ENCODE measurements at places on chromosomes 1 and 21.

DNA sequence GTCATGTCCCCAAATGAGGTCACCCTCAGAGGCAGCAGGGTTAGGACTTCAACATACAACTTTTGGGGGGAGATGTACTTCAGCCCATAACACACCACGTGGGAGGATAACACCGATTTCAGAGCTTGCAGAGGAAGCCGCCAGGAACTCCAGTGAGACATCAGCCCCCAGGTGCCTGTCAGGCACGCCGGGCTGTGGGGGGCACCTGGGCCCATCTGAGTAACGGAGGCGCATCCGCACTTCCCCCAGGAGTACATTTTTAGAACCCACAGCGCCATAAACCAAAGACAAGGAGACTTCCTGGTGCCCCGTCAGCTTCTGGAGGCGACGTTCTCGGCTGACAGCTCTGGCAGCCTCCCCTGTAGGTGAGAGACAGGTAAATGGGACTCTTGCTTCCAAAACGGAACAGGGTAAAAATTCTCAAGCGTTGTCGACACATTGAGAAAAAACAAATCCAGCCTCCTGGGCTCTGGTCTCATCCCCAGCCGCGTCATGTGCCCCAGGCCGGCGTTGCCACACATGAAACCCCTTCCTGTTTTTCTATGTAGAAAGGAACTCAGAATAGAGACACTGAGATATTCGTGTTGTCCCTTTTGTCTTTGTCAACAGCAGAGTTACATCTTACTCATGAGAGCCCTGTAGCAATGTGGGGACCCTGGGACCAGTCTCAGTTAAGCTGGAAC, 93.3 kb downstream of the PDE9A start:
- peak; percentile 98 for DNase-seq

DNA sequence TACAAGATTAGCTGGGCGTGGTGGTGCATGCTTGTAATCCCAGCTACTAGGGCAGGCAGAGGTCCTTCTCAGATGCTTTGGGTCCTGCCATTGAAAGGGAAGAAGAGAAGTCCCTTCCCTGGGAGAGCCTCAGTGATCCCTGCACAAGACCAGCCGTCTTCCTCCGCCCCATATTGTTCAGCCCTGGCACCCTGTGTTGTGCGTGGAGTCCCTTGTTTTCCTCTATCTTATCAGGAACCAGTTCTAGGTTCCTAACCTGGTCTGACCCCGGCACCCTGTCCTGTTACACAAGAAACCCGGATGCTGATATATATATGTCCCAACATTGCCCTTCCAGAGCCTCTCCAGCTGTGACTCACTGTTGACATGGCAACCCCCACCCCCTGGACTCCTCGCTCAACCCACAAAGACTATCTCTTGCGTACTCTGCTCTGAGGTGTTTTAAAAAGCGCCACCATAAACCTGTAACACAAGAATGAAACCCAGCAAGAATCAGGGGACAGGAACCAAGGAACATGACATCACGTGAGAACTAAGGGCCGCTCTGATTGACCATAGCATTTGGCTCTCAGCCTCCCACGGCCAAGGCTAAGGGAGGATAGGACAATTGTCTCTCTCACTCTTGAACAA, 4.8 kb downstream of the MX2 start:
- peak; percentile 97 for DNase-seq

DNA sequence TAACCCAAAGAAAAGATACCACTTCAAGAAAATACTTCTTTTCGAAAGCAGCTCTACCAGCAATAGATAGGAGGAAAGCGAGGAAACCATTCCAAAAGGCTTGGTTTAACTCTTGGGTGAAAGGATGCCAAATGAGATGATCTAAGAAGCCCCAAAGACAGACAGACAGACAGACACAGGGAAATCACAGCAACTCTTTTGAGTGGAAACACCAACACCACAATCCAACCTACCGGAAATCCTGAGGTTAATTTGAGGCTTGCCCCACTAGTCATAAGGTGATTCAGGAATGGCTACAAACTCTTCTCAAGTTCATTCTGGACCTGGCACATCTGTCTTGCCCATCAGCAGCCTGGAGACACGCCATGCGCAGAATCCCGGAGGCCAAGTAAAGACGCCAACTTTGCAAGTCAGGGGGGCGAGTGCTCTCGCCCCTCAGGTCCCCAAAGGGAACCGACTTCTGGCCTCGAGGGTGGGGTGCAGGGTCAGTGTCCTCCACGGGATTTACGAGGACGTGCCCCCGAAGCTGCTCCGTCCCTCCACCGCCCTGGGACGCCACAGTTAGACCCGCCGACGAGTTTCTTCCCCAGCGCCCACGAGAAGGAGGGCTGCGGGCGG, 778 bp downstream of the EVI5 start:
- DNase-seq = peak; percentile 8

DNA sequence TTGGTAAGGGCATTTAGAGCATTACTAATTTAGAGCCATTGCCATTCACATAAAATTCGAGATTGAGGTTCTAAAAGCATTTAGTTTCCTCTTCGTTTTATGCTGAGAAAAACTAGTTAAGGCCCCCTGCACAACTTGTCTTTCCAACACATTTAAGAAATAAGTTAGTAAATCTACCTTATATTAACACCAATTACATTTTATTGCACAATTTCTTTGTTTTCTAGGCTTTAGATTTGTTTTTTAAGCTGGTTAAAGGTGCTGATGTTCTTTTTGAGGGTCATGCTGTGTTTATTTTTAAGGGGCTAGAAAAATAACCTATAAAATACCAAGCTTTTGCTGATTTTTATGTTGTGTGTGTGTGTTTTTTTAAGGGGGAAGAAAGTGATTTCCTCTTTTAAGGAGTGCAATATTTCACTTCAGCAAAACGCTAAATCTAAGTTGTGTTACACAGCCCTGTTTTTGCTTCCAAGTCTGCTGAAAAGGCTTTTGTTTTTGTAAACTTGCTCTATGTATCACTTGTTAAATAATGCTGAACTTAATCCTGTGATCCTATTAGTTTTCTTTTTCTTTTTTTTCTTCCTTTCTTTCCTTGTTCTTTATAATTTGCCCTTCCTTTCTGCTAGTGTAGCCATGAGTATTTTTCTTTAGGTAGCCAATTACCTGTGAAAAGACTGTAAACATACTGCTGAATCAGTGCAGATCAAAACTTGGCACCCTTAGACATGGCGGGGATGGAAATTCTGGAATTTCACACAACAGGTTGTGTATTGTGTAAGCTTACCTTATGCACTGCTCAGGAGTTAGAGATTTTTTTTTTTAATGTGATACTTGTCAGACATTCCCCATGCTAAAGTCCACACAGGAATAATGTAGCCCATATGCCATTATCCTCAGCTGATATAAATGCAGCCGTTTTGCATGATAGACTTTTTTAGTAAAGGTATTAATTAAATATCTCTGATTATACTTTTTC, 1.5 kb downstream of the CEPT1 start:
- peak; percentile 12 for DNase-seq

- no peak for DNase-seq
These were observed 64.8 kb downstream of the SKI start for GRCh38 chr1:2292725-2293450.

- no peak for DNase-seq
These were observed 508.8 kb downstream of the PLPP3 start for GRCh38 chr1:56070601-56071000.

DNA sequence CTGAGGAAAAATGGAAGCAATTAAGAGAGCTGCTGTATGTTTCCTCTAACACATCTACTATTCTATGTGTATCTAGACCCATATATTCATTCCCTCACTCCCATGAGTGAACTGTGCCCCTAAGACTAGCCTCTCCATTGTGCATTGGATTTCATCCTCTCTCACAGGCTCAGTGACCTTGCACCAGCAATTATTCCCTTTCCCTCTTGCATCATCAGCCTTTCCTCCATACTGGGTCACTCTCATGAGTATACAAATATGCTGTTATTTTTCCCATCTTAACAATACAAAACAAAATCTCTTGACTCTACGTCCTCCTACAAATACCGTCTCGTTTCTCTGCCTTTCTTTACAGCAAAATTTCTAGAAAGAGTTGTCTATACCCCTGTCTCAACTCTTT, 29.4 kb upstream of the METTL18 start:
- no peak for DNase-seq

DNA sequence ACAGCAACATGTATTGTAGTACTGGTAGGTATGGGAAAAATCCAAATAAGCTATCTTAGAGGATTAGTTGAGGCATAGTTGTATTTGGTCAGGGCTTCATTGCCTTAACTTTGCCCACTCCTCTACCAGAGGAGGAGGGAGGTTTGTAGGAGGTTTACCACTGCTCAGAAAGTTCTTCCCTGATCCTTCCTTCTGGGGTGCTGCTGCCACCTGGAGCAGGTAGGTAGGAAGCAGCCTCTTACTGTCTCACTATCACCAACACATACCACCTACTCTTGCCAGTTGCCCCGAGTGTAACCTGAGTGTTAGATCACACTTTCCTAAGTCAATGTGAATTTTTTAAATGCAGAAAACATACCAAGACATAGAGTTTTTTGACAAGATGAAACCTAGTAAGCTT, 24.1 kb upstream of the ZSWIM5 start:
- no peak for DNase-seq

GRCh38 chr1:155106862-155107261, 20.8 kb upstream of the EFNA1 start:
- no peak for DNase-seq

GRCh38 chr21:42593007-42593814, 60.2 kb upstream of the PDE9A start:
- DNase-seq = peak; percentile 27

DNA sequence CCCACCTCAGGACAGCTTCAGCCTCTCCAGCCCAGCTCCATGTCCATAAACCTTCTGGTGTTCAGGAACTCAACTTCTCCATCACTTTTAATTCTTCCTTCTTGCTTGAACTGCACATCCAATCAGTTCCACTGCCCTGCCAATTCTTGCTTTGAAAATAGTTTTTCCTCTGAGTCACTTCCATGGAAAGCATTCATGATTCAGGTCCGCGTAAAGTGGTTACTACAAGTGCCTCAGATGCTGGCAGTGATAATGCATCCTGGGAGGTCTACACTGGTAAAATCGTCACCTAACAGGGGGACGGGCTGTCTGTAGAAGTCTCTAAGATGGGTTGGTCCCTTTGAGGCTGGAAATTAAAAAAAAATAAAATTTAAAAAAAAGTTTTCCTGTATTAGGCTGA, 25.9 kb upstream of the RCAN1 start:
- DNase-seq = no peak

DNA sequence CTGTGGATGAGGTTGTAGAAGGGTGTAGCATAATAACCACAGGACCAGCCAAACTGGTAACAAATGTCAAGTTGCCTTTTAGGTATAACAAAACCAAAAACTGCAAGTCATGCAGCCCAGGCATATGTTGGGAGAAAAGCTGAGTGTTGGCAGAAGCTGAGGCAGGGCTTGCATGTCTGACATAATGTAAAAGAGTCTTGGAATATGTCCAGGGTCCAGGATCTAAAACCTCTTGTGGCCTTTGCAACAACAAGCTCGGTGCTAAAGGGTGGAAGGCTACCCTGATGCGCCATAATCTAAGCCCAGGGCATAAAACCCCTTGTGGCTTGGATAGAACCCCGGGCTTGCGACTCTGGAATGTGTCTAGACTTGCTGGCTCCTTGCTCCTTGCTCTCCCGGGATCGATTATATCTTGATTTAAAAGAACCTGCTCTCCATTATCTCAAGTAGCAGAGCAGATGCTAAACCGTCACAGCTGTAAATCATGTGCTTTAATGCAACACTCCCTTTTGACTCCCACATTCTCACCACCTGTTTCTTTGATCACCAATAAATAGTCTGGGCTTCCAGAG, 26.5 kb upstream of the SLC35A3 start:
- DNase-seq = no peak

DNA sequence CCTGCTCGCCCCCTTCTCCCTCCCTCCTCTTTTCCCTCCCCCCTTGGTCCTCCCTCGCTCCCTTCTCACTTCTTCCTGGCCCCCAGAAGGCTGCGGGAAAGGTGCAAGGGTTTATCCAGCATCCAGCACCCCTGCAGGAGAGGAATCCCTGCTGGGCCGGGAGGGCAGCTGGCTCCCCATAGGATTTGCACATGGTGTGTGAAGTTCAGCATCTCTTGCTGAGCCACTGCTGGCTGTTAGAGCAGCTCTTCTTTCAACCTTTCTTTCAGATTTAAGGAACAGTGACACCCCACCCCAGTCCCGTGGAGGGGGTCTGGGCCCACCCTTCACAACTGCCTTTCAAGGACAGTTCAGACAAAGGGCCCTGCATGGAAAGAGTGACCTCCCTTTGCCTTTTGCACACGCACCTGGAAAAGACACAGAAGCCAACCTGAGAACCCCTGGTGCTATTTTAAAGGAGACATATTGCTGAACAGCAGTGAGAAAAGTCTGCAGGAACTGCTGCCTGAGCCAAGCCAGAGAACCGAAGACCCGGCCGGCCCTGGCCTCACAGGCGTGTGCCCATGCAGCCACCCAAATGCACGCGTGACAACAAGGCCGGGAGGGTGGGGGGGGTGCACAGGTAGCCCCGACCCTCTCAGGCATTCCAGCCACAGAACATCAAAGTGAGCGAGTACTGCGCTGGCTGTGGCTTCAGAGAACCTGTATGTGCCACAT, 66.6 kb downstream of the SLC37A1 start:
- no peak for DNase-seq

GRCh38 chr1:162094723-162095122, 25.2 kb downstream of the NOS1AP start:
- no peak for DNase-seq

DNA sequence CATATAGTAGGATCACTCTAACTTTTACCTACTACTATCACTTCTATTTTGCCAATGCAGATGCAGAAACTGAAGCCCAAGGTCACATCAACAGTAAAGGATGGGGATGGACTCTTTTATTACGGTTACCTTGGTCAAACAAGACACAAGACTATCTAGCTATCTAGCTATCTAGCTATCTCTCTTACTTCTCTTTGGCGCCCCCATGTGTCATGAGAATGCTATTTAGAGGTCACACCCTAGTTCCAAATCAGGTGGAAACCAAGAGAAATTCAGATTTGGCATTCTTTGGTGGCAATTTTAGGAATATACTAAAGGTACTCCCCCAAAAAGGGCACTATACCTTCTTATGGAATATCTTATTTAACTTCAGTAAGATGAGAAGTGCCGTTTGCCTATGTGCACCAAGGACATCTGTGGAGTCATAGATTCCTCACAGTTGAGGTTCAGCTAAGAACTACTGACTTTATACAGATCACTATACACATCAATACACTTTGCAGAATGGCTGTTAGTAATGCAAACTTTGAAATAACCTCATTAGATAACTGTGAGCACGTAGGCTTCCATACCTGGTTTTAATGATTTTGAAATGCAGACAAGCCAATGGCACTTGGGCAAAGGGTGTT, 6.7 kb downstream of the ZNF648 start:
- DNase-seq = peak; percentile 47

DNA sequence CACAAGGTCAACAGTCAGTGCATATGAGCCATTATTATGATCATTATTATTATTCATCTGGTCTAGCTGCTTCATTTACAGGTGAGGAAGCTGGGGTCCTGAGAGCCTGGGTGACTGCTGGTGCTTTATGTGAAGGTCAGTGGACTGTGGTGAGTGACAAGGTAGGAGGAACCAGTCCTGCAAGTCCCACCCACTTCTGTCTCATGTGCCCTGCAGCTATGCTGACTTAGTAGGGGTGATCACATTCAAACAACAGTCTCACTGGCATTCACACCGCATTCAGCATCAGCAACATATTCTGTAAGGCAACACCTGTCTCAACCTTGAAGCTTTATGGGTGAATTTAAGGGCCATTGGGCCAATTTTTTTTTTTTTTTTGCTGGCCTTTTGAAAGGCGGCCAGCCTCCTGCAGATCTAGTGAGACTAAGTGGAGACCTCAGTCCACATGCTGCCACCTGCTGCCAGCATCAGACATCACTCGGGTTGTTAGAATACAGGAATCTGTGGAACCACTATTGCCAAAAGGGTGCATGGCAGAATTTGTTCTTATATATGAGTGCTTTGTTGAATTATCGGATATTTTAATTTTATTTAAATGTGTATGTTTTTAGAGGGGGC, 59.9 kb upstream of the CACNA1E start:
- no peak for DNase-seq

Data from CD14-positive monocyte (primary cell).